ENCODE measurements at places on chromosomes 7 and 10.

DNA sequence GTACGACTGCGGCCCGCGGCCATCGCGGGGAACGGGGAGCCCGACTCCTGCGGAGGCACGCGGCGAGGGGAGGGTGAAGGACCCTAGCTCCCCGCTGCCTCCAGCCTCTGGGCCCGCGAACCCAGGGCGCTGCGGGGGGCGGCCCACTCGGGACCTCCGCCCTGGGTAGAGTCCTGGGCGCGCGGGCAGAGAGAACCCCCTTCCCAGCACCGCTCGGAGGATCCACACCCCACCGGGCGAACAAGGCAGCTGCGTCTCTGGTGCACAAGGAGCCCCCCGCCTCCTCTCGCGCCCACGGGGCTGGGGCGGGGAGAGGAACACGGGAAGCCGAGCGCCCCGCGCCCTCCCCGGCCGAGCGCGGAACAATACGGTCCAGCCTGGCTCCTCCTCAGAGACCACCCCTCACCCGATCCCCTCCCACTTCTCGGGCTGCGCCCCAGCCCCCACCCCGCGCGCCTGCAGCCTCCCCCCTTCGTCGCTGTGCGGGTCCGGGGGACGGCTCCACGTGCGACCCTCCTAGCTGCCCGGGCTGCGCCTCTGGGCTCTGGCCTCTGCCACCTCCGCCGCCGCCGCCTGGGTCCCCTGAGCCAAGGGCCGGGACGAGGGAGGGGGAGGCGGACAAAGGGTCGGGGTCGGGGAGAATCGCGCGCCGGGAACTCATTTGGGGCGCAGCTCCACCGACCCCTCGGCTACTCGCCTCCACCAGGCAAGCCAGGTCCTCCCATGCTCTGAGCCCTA, at the start of gene WDR86:
TSS of gene WDR86 (minus strand) at position 372 of the 738 bp plus-strand sequence. CDS start 449 bp downstream, outside the sequence.
- DNase-seq: peak; percentile 38

- no peak for DNase-seq
Observed at GRCh38 chr7:74101061-74101681, 17.6 kb downstream of the LIMK1 start.

DNA sequence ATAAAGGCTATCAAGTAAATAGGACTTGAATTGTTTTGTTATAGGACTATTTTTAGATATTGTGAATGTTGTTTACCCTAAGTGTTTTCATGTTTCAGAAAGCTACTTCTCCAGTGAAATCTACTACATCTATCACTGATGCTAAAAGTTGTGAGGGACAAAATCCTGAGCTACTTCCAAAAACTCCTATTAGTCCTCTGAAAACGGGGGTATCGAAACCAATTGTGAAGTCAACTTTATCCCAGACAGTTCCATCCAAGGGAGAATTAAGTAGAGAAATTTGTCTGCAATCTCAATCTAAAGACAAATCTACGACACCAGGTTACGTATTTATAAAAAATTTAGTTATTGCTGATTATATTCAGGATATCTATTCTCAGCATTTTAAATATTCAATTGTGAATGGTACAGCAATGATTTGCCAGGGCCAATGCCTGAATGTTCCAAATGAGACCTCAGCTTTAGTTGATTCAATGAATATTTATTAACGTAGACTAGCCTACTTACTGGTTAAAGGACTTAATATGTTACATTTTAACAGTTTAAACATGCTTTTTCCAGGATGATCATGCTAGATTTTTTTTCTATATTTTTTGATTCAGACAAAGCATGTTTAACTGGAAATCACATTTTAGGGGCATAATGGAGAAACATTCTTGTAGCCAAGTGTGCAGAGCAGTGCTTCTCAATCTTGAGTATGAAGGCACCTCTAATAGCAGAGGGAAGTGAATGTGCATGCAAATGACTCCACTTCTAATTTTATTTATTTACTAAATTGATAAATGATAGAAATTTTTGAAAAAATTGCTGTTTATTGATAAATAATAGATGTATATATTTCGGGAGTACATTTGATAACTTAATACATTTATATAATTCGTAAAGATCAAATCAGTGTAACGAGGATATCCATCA, 18.2 kb downstream of the ANLN start:
- no peak for DNase-seq

GRCh38 chr7:156026076-156026600, 213.9 kb upstream of the SHH start:
- DNase-seq: no peak

DNA sequence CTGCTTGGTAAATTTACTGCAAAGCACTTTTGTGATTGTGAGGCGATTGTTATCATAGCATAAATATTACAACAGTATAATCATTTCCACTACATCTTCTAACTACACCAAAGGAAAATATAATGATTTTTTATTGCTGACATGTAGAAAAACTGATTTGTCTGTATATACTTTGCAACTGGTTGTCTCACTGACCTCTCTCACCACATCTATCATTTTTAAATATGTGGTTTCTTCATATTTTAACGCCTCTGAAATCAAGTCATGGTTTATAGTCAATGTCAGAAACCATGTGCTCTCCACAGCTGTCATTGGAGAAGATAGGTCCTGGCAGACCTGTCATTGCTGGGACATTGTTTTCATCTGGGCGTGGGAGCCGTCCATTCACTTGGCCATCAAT, 315.4 kb upstream of the KLF6 start:
- no peak for DNase-seq
